ENCODE measurements at places on chromosomes 3 and 15.

GRCh38 chr3:149231871-149232270 lies 10.2 kb upstream of the CP start:
- no peak for DNase-seq

DNA sequence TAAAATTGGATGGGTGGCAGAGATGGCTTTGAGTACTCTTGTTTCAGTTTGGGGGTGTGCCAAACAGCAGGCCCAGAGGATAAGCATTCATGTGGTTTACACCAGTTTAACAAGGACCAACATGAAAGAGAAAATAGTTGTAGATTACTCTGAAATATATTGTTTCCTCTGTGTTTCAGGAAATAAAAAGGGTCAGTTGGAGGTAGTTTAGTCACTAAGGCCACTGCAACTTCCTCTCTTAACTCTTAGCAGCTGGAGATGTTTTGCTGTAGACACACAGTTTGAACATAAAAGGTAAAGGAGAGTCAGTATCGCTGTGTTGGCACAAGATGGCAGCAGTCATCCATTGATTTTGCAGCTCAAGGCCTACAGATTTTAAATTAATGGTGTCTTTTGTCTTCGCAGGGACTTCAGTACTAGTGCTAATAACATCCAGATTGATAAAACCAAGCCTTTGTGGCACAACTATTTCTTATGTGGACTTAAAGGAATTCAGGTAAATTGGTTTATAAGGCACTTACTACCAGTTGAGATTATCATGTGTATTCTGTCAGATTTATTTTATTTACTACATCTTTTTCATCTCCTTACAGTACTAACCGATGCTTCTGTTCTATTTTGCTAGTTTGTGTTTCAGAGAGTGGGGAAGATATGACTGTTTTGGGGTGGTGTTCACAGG lies 65.5 kb downstream of the GALK2 start:
- DNase-seq: peak; percentile 83

- DNase-seq: no peak
Measured at GRCh38 chr3:159764490-159765029, 224.1 kb upstream of the IL12A start.

- no peak for DNase-seq
Measured at GRCh38 chr3:45842851-45843625, 1.1 kb upstream of the LZTFL1 start.

DNA sequence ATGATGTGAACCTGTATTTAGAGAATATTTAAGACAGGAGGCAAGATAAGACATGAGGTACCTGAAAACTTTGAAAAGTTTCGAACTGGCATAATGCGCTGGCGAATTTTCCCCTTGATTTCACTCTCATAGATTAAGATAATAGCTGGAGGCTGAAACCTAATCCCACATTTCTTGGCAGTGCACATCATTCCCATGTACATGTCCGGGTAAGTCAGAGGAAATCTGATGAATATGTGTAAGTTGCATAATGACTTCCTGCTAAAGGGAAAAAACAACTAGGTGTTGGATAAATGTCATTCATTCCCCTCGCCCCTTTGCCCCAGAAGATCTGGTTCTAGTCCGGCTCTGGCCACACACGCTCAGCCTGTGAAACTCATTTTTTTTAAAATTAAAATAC lies 3.6 kb downstream of the CEP19 start:
- no peak for DNase-seq

GRCh38 chr3:183823963-183824362 lies 1.4 kb downstream of the MAP6D1 start:
- DNase-seq: peak; percentile 39

- no peak for DNase-seq
Measured at GRCh38 chr15:100114100-100114499, 227.7 kb downstream of the ADAMTS17 start.

GRCh38 chr3:54772746-54773145 lies 155.1 kb downstream of the LRTM1 start:
- DNase-seq: peak; percentile 33

DNA sequence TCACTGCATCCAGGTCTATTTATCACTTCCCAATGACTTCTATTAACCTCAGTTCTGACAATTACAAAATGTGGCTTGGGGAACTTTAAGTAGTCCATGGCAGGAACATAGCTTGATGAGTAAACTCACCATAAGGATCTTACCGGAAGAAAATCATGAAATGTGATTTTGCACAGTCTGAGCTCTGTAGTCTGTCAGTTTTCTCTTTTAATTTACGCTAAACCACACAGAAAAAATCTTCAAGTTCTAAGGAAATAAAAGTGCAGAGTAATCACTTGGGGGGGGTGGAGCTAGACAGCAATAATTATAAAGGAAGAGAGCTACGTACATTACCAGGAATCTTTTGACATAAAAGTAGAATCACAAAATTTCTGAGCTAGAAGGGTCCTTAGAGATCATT lies 9.2 kb downstream of the TBC1D5 start:
- DNase-seq: no peak

DNA sequence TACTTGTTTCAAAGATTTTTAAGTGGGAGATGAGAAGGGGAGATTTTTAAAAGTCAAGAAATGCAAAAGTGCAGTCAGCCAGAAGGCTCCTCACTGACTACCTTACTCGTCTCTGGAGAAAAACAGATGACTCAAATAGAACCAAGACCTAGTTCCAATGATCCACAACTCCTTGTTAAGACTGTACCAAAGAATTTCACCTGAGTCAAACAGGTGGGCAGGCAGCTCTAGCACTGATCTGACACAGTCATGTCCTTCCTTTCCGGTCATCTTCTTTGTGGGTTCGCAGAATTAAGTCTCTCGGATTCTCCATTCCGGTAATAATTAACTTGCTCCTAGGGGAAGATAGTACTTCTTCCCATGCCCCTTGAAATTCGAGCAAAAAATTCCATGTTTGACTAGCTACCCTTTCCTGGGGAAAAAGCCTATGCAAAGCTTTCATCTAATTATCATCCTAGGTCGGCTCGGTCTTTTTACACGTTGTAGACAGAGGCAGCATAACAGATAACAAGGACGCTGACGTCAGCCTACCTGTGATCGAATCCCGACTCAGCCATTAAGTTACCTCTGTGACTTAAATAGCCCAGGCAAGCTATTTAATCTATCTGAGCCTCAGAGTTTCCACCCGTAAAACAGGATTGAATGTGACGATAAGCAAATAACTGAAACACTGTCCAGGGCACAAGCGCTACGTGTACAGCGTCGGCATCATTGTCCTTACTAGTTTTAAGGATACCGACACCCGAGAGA lies 758 bp downstream of the SELENOK start:
- peak; percentile 69 for DNase-seq

- DNase-seq: no peak
Measured at GRCh38 chr3:53818221-53819162, 27.7 kb downstream of the CHDH start.

DNA sequence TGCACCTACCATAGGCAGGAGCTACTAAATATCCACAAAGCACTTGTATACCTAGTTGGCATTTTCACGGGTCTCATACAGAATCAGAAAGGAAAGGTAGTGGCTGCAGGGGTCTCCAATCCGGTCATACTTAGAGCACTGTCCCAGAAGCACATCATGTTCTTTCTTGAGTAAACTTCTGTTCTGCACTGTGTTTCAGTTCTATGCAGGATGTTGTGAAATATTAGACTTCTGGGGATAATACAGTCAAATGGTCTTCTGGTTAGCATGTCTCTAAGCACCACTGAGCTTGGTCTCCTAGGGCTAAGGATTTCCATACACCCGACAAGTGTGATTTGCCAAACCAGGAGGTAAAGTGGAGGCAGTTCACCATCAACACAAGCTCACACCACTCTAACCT lies 27.9 kb downstream of the MINDY4B start:
- no peak for DNase-seq

GRCh38 chr15:45221967-45222366 lies 30.1 kb upstream of the SLC28A2 start:
- DNase-seq: peak; percentile 15

GRCh38 chr15:68885070-68885469 lies 45.3 kb upstream of the SPESP1 start:
- DNase-seq: peak; percentile 72

DNA sequence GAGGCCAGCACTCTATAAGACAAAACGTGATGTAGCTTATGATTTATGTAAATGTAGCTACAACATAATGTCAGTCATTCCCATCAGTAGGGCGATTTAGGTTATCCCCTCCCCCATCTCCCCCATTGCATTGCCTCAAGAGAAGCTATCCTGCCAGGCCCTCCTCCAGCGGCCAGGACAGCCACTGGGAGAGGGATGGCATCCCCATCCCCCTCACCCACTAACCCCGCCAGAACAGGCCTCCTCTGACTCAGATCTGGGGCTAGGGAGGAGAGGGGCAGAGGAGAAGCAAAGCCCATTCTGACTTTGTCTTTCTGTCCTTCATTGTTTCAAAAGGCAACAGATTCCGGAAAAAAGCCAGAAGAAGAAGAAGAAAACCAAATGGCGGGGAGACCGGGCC lies 32.6 kb upstream of the ESYT3 start:
- no peak for DNase-seq

DNA sequence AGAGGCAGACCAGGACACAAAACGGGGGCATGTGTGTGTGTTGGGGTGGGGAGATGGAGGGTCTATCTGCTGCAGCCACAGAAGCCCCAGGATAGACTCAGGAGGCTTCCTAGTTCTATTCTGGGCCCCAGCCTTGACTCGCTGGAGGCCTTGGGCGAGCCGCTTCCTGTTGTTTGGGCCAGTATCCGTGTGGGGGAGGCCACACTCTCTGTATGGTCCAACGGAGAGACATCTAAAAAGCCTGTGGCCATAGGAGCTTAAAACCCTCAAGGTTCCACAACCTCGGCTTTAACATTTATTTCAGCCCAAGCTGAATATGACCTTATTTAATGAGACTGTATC lies 32.8 kb downstream of the POC1A start:
- DNase-seq: no peak

- DNase-seq: no peak
Measured at GRCh38 chr15:78046796-78047341, 30.6 kb downstream of the TBC1D2B start.

- DNase-seq: no peak
Measured at GRCh38 chr3:159996018-159996417, 7.4 kb downstream of the IL12A start.

GRCh38 chr3:156670652-156671051 lies 3.7 kb upstream of the TIPARP start:
- DNase-seq: no peak

DNA sequence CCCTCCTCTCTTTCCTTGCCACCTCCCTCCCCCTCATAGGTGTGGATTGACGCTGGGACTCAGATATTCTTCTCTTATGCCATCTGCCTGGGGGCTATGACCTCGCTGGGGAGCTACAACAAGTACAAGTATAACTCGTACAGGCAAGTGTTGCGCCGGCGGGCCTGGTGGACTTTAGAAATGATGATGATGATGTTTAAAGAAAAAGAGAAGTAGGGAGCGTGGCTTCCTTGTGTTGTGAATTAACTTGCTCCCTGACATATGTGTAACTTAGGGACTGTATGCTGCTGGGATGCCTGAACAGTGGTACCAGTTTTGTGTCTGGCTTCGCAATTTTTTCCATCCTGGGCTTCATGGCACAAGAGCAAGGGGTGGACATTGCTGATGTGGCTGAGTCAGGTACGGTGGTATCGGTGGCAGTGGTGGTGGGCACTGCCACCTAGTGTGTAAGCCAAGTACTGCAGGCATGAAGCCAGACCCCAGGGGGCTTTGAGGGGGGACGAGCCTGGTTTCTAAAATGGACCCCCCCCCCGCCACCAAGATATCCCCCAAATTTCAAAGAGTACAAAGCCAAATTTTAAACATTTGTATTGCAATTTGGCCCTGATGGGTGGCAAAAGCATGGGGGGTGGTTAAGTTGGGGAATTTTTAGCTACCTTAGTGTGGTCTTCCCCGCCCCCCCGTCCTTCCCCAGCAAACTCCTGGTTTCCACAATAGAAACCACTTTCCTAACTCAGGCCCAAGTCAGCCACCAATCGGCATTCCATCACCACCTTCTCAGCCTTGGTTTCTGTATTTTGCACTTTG lies 65.6 kb downstream of the SLC6A6 start:
- peak; percentile 55 for DNase-seq

GRCh38 chr3:124115956-124116355 lies 124.0 kb upstream of the ROPN1 start:
- DNase-seq: no peak

GRCh38 chr3:126447456-126448106 lies 28.1 kb downstream of the ZXDC start:
- no peak for DNase-seq

DNA sequence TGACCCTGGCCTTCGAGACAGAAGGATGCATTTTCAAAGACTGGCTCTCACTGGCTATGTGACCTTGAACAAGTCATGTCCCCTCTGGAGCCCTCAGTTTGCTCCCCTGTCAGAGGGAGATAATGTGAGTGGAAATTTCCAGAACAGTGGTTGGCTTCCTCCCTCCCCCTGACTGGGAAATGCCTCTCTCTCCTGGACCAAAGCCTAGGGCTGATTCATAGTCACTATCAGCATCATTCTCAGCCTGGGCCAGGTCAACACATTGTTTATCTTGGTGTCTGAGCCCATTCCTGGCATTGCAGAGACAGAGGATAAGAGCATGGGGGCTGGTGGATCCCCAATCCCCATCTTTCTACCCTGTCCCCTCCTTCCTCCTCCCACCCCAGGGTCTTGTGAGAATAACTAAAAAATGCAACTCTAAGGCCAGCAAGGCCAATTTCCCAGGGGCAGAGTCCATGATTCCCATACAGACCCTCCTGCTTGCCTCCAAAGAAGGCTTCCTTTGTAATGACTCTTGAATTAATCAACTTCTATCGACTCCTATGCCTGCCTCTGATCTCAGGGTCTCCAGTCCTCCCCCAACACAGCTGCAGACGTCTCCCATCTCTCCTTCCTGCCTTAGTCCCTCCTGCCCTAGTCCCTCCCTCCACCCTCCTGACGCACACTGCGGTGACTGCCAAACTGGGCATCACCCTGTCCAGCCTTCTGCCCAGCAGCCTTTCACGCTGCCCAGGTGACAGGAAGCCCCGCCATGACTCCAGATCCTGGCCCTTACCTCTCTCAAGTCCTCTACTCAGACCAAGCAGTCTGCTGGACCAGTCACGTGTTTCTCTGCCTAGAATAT lies 35.4 kb upstream of the CORO2B start:
- no peak for DNase-seq

DNA sequence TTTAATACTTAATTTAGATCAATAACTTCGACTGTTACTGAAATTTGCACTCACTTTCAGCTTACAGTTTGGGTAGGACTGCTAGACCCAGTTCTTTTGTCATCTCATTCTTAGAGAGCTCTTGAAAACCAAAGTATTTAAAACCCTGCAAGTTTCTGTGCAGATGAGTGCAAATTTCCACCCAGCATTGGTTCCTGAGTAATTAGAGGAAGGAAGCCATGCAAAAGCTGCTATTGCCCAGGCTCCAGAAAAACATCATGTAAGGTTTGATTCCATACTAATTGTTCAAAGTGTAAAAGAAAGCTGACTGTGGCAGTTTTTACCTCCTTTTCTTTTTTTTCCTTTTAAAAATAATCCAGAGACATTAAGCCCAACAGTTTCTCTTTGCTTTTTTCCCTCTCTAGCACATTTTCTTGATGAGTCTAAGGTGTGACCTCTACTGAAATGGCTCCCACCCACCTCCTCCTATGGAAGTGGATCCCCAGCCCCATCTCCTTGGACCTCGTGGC lies 30.3 kb downstream of the ABHD2 start:
- no peak for DNase-seq
